H7 (cell line): ENCODE measurements at places on chromosomes 13 and 19.

DNA sequence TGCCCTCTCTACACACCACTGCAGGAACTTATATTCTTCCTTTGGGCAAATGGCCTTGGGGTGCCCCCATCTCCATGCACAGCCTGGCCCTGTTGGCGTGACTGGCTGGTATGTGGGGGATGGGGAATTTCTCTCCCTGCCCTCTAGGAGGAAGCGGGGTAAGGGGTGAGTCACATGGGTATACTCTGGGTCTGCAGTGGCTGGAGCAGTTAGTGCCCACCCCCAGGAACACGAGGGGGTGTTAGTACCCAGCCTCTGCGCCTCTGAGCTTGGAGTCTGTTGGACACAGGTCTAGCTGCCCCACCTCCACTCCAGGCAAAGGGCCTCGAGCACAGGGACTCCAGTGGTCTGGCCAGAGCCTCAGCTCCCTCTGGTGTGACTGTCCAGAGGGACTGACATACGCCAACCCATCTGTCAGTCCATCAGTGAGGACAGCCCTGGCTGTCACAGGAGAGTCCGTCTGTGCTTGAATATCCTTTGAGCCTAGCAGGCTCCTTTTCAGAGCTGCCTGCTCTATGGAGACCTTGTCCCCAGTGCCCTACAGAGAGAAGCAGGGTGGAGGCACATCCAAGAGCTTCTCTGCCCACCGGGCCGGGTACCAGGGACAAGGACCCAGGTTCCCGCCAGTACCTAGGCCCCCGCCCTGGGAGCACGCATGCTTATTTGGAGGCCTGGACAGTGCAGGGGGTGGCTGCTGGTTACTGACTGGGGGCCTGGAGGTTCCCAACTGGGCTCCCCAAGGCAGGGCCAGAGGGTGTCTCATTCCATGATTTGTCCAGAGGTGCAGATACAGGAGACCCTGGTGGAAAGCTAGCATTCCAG lies 66.6 kb downstream of the CHST8 start:
- DNase-seq, result peak; percentile 64

GRCh38 chr13:106052200-106052767 lies 483.2 kb downstream of the EFNB2 start:
- peak; percentile 56 for DNase-seq

GRCh38 chr13:45918597-45918996 lies 67.0 kb upstream of the SIAH3 start:
- no peak for DNase-seq

- no peak for DNase-seq
These were observed 1423.8 kb upstream of the MIR17HG start for GRCh38 chr13:89923736-89924135.

DNA sequence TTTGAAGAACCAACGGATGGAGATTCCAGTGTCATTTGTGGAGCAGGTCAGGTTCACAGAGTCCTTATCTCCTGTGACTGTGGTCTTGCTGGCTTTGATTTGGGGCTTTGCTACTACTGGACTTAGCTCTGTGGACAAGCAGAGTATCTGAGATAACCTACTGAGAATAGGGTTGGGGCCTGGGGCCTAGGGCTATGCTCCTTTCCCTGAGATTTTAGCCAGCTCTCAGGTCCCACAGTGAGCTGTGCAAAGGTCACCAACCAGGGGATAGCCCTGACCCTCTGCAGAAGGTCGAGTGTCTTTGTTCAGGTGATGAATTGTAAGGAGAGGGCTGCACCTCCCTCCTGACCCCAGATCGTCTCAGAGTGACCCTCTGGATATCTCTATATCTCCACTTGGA lies 9.2 kb downstream of the CEACAM1 start:
- DNase-seq, result no peak

DNA sequence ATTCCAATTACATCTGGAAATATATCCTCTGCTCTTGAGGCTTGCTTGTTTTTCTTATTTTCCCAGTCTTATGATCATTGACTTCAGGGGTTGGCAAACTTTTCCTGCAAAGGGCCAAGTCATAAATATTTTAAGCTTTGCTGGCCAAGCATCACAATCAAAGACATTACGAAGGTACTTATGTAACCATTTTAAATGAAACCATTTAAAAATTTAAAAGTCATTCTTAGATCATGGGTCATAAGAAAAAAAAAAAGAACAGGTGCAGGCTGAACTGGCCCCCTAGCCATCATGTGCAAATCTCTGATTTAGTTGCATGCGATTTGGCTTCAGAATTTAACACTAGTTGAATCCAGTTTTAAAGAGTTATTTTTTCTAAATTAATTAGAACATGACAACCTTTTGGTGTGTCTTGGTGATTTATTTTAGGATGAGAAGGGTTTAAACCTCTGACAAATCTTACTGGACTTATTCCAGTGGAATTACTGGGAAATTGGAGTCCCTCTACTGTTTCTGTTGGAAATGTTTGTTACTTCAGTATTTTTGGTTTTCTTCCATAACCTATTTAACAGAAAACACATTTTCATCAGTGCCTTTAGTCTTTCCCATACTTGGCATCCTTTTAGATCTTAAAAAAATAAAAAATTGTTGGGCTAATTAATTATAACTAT lies 148.1 kb downstream of the NHLRC3 start:
- DNase-seq, result no peak

GRCh38 chr19:46766569-46767317 lies 20.5 kb upstream of the STRN4 start:
- DNase-seq, result peak; percentile 91

GRCh38 chr13:48655291-48655690 lies 1.6 kb downstream of the CYSLTR2 start:
- DNase-seq, result no peak

DNA sequence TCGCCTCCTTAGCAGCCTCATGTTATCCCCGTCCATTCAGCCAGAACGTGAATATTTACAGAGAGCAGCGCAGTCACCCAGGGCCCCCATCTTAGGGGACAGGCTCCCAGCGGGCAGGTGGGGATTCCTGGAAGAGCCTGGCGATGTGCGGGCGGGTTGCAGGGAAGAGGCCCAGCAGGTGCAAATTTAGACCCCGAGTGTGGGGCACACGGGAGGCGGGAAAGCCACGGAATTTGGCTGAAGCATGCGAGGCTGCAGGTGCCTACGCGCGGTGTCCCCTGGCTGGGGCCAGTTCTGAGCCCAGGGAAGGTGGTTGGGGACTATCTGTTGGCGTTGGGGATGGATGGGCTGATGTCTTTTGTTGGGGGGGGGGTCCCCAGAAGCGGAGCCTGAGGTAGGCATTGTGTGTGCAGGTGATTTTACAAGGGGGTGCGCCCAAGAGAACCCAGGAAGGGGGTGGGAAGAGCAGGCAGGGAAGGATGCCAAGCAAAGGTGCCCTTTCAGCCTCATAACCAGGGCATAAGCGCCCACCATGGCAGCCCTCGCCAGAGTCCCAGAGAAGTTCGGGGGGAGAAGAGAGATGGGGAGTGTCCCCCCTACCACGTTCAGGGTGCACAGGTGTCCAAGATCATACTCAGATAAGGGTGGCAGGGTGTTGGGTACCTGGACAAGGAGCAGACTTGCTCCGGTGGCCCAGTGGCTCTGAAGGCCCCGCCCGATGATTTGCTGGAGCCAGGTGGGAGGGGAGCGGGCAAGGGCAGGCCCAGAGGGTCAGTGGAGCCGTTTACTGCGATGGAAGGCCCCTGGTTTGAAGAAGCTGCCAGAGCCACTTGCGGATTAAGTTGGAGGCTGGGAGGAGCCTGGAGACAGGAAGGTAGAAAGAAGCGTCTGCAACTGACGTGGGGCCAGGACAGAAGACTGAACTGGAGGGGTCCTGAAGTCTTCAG lies 1.2 kb downstream of the TPGS1 start:
- no peak for DNase-seq

DNA sequence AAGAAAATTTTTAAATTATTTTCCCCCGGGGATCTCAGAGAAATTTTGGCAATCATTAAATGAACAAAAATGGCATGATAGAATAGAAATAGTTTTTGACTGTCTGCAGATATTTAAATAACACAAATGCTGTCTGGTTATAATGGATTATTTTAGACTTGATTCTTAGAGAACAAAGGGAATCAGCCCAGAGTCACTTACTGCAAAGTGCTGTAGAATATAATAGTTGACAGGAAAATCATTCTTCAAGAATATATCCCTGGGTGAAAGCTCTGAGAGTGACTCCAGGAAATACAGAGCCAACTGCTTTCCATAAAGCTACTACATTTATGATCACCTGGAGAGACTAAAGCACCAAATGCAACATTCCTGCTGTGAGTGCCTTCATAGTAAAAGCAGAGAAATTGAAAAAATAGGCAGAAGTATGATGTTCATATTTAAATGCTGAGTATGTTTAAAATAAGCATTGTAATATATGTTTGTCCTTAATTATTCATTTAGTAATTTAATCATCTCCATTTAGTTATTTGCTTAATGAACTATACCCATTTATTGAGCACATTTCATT lies 1765.8 kb downstream of the SLITRK1 start:
- DNase-seq, result no peak

DNA sequence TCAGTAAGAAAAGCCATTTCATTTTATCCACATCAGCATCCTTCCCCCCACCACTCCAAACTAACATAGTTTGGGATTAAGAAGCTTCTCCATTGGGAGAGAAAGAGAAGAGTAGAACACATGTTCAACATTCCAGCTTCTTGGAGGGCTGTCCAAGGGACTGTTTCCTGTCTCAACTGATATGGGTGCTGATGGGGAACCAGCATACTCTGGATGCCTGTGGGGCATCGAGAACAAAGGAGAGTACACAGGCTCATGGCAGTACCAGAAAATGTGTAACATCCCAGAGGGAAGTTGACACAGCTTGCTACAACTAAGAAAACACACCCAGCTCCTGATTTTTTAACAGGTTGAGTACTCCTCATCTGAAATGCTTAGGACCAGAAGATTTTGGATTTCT lies 24.7 kb downstream of the SUCLA2 start:
- DNase-seq, result no peak
